ENCODE measurements at places on chromosomes 13 and 19.

- DNase-seq = peak; percentile 61
These were observed 30.7 kb upstream of the POMP start for GRCh38 chr13:28628241-28628640.

DNA sequence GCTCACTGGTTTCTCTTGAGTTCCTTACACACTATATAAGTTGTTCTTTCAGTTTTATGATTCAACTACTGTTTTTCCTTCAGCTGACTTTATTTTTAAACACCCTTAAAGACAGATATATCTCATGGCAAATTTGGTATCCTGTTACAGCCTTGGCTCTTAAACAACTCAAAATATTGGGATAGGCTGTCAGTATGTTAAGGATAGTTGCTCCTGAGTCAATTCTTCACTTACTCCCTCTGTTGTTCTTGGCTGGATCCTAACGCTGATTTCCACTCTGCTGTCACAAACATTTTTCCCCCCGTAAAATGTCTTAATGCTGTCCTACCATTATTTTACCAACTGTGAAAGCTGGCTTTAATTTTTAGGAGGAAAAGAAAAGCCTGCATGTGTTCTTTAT is 1.2 kb downstream of the KCNRG start:
- DNase-seq = no peak

DNA sequence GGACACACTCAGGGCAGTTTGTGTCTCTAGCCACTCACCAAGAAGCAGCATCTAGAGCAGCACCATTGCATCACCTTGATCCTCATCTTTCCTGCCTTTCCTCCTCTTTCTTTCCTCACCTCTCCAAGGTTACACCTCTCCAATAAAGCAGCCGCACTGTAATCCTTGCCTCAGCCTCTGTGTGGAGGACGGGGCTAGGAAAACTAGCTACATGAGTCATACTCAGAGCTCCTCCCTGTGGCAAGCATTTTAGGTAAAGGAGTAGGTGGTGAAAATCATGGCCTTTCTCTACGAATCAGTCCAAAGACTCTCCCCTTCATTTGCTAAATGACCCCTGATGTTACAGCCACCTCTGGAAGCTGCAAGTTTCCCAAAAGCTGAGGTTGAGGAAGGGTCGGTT is 108.9 kb downstream of the DNAJC15 start:
- no peak for DNase-seq

- no peak for DNase-seq
These were observed 7.2 kb downstream of the IGFL2 start for GRCh38 chr19:46155237-46155636.
